Breast epithelium (tissue), 4 donors: ENCODE measurements at places on chromosomes 13 and 19. TPM values are rescaled to one million over a fixed set of nuclear protein-coding genes. Genes with fewer than 3 reads are reported as not detected.

GRCh38 chr19:7393459-7393858, 44.7 kb downstream of the ARHGEF18 start:
- no peak for DNase-seq

Gene SIGLEC8
- 0.80 TPM for total RNA-seq

GRCh38 chr19:4914736-4915501, 5.6 kb downstream of the UHRF1 start:
- no peak for DNase-seq

Gene ZNF564
- 14.7 TPM for total RNA-seq

GRCh38 chr13:107373551-107373950, 805.6 kb upstream of the ARGLU1 start:
- DNase-seq: no peak

- no peak for DNase-seq
Observed at GRCh38 chr19:6572217-6572616, 18.7 kb downstream of the CD70 start.

DNA sequence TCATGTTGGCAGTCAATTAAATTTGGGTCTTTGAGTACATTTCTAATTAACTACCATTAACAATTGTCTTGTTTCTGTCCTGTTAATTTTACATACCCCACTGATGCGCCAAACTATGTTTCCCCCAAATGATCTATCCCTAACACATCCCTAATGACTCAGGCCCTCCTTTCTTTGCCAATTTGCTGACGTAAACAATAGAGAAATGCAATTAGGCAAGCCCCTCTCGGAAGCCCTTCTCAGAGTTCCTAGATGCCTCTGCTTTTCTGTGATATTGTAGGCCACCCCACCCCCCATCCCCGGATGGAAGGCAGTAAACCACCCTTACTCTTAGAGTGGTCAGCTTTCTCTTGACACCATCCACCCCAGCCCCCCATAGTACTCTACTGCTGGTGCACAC, 74.2 kb downstream of the FLT1 start:
- DNase-seq: no peak

Gene NAPSA
- 0.80 TPM for total RNA-seq

DNA sequence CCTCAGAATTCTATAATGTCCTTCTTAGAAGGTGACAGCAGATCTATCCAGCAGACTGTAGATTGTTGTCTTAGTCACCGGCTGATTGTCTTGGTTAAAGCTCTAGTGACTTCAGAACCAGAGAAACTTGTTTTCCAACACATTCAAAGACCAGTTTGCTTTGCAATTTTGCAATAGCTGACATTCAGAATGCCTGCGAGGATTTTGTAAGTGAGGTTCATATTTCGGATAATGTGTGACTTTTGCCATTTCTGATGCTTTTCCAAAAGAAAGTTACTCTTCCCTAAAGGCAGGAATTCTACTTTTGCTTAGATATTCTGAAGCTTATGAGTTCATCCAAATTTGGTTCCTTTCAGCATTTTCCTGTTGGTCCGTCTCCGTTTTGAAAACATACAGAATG, 13.2 kb downstream of the SPINT2 start:
- DNase-seq: no peak

GRCh38 chr19:42323852-42324654, 1.4 kb upstream of the MEGF8 start:
- no peak for DNase-seq

GRCh38 chr13:26228096-26228495, 6.0 kb upstream of the RNF6 start:
- no peak for DNase-seq

DNA sequence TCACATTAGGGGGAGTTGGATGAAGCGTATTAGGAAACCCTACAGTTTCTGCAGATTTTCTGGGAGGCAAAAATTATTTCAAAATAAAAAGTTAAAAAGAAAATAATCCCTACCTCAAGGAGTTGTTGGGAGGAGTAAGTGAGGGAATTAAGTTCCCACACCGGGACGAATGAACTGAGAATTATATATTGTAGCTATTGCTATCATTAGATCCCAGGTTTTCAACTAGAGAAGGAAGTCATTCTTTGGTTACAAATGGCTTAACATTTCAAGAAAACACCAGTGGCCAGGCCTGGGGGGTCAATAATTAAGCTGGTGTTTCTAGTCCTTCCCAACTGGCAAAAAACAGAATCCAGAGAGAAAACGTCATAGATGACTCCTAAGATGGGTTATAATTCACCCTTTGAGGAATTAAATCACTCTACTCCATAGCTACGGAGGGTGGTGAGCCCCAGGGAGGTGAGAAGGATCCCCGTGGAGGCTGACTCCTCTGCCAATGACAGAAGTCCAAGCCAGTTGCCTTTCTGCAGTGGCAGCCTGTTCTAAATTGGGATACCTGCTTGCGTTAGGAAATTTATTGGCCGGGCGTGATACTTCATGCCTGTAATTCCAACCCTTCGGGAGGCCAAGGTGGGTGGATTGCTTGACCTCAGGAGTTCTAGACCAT, 1.2 kb upstream of the MYDGF start:
- no peak for DNase-seq

- DNase-seq: peak; percentile 54
Observed at GRCh38 chr13:44199627-44200207, 173.9 kb upstream of the SERP2 start.

DNA sequence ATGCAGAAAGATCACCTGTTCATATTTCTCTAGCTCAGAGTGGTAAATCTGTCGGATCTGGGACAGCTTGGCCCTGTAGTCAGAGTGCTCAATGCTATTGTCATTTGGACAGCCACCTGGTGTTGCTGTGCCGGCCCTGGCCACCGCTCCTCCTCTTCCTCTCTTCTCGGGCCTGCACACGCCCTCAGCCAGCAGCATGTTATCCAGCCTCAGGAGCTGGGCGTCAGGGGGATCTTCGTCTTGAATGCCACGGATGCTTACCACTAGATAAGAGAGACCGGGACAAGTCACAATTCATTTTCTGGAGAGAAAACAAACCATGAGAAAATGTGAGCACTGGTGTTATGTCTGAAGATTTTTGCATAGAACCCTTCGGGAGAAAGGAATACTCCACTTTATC, 32.5 kb downstream of the CILP2 start:
- no peak for DNase-seq

DNA sequence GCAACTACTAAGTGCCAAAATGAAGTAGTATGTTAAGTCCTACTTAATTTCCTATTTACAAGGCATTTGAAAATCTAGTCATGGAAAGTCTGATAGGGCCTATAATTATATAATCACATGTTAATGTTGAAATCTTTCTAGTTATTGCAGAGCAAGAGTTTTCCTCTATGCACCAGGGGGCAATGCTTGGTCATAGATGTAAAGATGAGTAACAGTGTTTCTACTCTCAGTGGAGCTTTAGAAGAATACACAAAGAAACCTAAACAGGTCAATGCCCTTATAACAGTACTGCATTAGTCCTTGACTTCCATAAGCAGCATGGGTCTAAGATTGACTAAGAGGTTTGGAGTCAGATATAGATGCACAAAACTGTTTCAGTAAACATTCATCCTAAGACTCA, 218.7 kb downstream of the KCTD12 start:
- DNase-seq: no peak

GRCh38 chr13:31920727-31921100, 110.9 kb upstream of the FRY start:
- DNase-seq: no peak

- no peak for DNase-seq
Observed at GRCh38 chr13:49216334-49216733, 3.8 kb upstream of the MLNR start.

DNA sequence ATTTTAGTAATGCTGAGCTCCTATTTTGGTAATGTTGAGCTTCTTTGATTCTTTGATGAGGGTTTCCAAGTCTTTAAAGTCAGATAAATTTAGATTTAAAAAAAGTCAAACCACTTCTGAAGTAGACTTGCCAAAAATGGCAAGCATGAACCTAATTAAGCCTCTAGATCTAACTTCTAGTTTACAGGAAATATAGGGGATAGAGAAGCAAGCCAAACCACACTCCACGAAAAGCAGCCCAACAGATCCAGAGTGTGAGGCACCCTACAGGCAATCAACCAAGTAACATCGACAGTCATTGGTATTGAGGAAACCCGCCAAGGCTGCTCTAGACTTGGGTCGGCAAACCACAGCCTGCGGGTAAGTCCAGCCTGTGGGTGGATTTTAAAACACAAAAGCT, 3.7 kb downstream of the GGACT start:
- DNase-seq: no peak

GRCh38 chr13:69660155-69660554, 447.5 kb upstream of the ATXN8OS start:
- DNase-seq: no peak

- DNase-seq: no peak
Observed at GRCh38 chr13:23751195-23751594, 138.0 kb downstream of the MIPEP start.

Gene NLRP9
- not detected for total RNA-seq

DNA sequence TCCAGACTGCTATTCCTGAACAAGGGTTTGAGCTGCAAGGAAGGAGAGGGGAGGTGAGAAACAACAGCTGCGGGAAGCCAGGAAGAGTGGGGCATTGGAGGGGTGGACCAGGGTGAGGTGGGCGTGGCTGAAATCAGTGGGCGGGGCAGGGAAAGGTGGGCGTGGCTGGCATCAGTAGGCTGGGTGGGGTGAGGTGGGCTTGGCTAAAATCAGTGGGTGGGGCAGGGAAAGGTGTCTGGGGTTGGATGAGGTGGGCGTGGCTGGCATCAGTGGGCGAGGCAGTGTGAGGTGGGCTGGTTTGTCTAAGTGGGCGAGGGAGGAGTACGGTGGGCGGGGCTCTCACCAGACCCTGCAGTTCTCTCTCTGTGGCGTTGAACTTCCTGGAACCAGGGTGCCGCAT, 87.6 kb downstream of the MUC16 start:
- DNase-seq: no peak

Gene PALM3
- total RNA-seq: not detected

Gene YJEFN3
- total RNA-seq: 2.0 TPM

GRCh38 chr19:43527860-43528622, 1.0 kb upstream of the ETHE1 start:
- no peak for DNase-seq

DNA sequence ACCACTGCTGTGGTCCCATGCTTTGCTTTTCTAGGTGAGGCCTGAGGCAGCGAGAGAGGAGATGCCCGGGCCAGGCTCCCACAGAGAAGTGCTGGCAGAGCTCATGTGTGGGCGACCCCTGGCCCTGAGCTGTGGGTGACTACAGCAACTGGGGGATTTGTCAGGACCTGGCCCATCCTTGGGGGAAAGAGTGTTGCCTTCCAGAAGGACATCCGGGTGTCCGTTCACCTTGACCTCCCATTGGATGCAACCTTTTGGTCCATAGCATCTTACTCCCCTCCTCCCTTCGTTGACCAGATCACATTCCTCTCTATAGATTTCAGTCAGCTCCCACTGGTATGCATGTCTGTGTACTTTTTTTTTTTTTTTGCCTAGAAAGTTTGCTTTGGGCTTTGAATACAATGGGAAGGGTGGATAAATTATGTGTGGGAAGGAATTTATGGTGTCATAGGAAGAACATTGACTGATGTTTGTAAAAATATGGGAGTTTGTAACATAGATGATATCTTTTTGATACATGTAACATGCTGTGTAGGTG, 84.2 kb upstream of the RNF113B start:
- no peak for DNase-seq

DNA sequence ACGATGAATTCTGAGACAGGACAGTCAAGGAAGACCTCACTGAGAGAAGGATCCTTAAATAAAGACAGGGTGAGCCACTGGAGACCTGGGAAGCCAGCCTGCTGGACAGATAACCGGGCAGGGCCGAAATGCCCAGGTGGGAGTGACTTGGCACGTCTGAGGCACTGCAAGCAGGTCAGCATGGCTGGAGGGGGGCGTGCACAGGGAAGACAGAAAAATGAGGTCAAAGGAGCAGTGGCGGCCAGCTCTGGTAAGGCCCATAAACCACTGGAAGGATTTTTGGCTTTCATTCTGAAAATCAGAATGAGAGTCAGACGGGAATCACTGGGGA, 5.8 kb upstream of the ATP1A3 start:
- DNase-seq: no peak

DNA sequence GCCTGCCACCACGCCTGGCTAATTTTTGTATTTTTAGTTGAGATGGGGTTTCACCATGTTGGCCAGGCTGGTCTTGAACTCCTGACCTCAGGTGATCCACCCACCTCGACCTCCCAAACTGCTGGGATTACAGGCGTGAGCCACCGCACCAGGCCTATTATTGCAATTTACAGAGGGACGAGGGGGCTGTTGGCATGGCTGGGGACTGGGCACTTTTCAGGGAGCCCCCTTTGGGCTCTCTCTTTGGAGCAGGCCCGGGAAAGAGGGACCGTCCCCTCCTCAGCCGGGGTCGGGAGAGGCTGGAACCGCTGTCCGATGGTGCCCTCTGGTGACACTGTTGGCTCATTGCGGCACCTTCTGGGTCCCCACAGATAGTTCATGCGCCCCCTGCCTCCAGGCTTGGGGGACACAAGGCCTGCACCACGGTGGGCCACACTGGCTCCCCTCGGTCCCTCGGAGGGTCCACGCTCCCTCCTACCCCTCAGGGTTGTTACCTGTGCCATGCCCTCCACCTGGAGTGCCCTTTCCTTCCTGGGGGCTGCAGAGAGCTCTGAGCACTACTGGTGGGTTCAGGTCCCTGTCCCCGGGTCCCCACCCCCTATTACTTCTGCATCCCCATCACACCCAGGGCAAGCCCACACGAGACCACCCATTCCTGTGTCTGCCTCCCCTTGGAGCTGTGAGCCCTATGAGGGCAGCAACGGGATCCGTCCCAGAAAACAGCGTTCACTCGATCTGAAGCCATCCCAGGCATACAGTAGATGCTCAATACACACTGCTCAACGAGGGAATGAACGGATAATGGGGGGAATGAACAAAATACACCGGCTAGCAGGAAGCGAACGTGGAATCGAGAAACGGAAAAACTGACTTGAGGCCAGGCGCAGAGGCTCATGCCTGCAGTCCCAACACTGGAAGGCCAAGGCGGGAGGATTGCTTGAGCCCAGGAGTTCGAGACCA, 12.5 kb downstream of the FEM1A start:
- no peak for DNase-seq

Gene GAPDHS
- not detected for total RNA-seq

Gene UBE2L5
- total RNA-seq: 1.3 TPM

Gene IZUMO2
- not detected for total RNA-seq

DNA sequence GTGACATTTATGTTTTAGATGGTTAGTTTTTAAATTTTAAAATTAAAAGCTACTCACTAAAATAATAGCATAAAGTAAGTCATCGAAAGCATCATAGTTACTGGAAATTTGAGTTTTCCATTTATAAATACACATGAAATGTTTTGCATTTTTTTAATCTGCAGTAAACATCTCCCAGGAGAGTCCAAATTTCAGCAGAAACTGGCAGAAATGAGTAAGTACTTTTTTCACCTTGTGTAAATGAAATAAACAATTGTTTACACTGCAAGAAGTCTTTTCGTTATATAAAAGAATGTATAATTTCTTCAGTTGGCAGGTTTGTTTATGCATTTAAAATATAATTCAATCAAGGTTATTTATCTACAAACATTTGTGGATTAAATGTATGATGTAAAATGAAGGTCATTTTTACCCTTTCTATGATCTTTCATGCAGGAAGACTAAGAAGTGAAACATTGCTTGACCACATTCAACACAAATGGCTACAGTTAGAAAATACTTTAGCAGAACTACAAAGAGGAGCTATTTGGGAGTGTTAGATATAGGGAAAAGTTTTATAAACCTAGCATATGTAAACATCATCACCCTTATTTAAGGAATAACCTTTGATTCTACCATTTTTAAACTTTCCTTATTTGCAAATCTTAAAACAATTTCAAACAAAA, 55.6 kb downstream of the RCBTB2 start:
- DNase-seq: no peak

Gene HIPK4
- total RNA-seq: not detected
